Activated CD4-positive, alpha-beta T cell treated with anti-CD3 and anti-CD28 coated beads for 36 hours (primary cell): ENCODE measurements at places on chromosomes 13 and 19. TPM values are rescaled to one million over a fixed set of nuclear protein-coding genes. Genes with fewer than 3 reads are reported as not detected.

The TJP3 gene
- total RNA-seq: 1.0 TPM

The ZNF417 gene
- total RNA-seq: 12.7 TPM

The CCDC8 gene
- total RNA-seq: not detected

The ARHGAP33 gene
- 35.2 TPM for total RNA-seq

GRCh38 chr13:77353995-77354394, 27.1 kb upstream of the MYCBP2 start:
- DNase-seq: no peak

DNA sequence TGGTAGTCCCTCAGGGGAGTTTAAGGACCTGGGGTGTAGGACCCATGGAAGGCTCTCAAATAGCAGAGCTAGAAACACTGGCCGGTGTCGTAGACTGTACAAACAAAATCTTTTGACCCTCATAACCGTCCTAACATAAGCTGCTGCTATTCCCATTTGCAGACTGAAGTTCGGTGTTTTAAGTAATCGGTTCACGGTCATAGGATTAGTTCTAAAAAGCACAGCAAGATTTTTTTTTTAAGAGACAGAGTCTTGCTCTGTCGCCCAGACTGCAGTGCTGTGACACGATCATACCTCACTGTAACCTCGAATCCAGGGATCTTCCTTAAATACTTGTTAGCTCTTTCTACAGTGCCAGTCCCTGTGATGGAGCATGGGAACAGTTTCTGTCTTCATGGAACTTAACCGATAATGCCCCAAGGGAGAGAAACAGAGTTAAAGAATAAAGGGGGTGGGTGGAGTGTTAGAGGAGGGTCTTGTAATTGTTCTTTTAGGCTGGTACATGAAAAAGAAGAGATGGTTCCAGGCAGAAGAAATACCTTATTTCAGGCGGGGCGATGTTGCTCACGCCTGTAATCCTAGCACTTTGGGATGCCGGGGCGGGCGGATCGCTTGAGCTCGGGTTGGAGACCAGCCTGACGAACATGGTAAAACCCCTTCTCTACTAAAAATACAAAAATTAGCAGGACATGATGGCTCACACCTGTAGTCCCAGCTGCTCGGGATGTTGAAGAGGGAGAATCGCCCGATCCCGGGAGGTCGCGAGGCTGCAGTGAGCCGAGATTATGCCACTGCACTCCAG, 475 bp upstream of the ZC3H4 start:
- DNase-seq: no peak

DNA sequence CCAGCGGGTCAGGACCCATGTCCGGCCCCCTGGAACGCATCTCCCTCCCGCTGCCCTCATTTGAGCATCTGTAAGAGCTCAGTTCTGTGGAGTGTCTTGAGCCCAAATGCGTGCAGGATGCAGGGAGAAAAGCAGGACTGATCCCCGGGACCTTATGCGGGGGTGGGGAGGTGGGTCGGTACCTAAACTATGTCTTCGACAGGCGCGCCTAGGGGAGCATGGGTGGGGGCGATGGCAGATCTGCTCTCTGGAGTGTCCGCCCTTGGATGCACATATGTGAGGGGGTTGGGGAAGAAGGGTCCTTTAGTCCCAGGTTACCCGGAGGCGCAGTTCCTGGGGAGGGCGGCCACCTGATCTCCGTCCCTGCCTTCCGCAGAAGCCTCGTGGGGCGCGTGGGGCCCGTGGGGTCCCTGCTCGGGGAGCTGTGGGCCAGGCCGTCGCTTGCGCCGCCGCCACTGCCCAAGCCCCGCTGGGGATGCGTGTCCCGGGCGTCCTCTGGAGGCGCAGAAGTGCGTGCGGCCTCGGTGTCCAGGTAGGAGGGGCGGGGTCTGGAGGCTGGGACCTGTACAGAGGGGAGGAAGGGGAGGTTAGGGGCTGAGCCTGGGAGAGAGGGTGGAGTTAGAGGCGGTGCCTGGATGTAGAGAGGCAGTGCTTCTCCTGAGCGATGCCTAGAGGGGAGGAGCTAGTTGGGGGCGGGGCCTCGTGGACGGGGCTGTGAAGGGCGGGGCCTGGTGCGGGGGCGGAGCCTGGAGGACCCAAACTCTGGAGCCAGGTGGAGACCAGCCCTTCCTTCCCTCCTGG, 2.9 kb downstream of the CILP2 start:
- DNase-seq: peak; percentile 93
